Activated T-cell treated with anti-CD3 and anti-CD28 coated beads, Interleukin-2, amount 50 U/mL, for 24 hours (primary cell): ENCODE measurements at places on chromosomes 5 and 9.

- peaks cover 27% of the 10 kb centered on the region for H3K4me1 ChIP-seq
- H3K27me3 ChIP-seq: no peaks in the 10 kb centered on the region
- no peak overlapping the region for H3K4me3 ChIP-seq
- peaks cover 13% of the 10 kb centered on the region for H3K36me3 ChIP-seq
- no peak for DNase-seq
- H3K27ac ChIP-seq: peak overlapping the region; percentile 84
Measured at GRCh38 chr5:81420039-81420667, 26.2 kb upstream of the ACOT12 start.

DNA sequence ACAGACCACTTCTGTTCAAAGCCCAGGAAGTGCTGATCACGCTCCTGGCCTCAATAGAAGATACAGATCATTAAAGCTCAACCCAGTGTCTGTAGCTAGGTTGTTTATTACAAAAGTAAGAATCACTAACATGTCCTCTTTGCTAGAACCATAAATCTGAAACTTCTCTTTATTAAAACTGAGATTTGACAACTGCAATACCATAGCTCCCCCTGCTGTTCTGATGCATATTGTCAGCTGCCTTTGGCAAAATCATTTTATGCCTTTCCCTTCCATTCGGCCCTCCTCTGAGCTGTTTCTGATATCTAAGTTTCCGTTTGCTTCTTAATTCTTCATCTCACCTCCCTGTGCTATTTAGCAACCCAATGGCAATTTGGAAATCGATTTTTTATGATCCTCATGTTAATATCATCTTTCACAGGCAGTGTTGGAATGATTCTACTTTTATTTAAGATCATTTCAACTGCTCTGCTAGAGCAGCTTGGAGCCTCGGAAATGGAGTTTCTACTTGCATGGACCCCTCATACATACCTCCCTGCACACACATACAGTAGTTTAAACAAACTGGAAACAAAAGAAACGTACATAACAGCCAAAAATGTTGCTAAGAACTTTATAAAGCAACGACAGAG is 998.8 kb downstream of the MAT2B start:
- DNase-seq: no peak
- H3K4me1 ChIP-seq: no peaks in the 10 kb centered on the region
- H3K4me3 ChIP-seq: no peak overlapping the region
- H3K27me3 ChIP-seq: no peaks in the 10 kb centered on the region

GRCh38 chr9:34456746-34457145 is 1.6 kb downstream of the FAM219A start:
- no peak for DNase-seq
- no peak overlapping the region for H3K27ac ChIP-seq
- H3K36me3 ChIP-seq: peaks cover 2% of the 10 kb centered on the region
- peaks cover 49% of the 10 kb centered on the region for H3K4me1 ChIP-seq
- peak overlapping the region; percentile 89 for H3K4me3 ChIP-seq

DNA sequence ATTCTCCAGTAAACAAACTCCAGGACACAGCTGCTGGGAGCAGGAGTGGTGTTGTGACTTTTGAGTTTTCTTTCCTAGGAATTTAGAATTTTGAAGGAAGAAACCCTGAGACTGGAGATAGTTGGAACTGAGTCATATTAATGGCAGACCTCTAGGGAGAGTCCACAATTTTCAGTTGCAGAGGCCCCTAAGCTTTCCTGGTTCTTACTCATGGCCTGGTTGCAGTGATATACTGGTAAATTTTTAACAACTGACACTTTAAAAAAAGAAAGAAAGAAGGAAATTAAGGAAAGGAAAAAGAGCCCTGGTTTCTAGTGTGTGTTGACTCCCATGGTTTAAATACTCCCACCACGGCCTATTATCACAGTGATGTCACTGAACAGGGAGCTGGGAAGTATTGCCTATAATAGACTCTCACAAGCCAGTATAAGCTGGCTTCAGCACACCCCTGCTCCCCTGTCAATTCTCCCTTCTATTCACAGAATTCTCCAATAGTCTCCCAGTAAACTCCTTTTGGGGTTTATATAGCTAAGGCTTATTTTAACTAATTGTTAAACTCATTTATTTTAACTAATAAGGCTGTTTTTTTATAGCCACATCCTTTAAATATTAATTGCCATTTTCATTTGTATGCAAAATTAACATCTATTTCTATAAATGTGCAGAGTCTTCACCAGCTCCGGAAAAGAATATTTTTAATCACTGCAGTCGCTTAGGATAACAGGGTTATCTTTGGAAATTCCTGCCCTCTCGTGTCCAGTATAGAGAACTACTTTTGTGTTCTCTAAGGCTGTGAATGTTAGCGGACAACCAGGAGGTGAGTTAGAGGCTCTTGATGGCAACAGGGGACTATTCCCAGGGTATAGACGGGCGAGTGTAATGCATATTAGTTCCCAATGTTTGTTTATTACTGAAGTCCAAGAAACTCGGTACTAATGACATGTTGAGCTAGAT is 59.7 kb downstream of the GGTA1 start:
- no peak overlapping the region for H3K4me3 ChIP-seq
- H3K4me1 ChIP-seq: no peaks in the 10 kb centered on the region
- DNase-seq: no peak
- H3K27ac ChIP-seq: no peak overlapping the region

DNA sequence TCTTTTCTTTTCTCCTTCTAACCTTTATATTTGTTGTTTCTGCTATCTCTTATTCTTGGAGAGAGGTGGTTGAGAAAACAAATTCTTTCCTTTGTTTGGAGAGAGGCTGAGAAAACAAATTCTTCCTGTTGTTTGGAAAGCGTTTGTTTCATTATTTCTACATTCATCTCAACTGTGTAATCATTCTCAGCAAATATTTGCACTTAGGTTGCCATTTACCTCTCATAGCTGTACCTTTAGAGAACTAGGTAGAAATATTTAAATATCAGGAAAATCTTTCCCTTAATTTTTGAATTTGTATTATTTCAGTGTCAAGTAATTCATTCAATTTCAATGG is 1824.4 kb upstream of the CDH9 start:
- H3K4me3 ChIP-seq: no peak overlapping the region
- no peak overlapping the region for H3K27ac ChIP-seq
- H3K27me3 ChIP-seq: no peaks in the 10 kb centered on the region
- DNase-seq: no peak

DNA sequence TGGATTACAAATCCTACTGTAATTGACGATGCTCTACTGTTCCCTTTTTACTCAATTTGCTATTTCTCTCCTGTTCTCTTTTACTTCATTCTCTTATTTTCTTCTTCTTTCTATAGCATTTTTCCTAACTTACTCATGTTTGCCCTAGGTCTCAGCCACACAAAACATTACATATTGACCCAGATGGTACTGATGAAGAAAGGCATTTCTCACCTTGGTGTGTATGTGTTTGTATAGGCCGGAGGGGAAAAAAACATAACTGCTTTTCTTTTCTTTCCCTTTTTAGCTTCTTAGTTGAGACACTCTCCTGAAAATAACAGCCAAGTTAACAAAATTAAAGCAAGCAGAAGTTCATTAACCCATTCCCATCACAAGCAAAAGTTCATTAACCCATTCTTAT is 1019.8 kb upstream of the CDH18 start:
- H3K27me3 ChIP-seq: no peaks in the 10 kb centered on the region
- H3K36me3 ChIP-seq: no peaks in the 10 kb centered on the region
- no peak for DNase-seq
- no peak overlapping the region for H3K4me3 ChIP-seq

GRCh38 chr5:147442224-147442623 is 67.6 kb downstream of the DPYSL3 start:
- DNase-seq: no peak
- peaks cover 12% of the 10 kb centered on the region for H3K27me3 ChIP-seq
- no peaks in the 10 kb centered on the region for H3K36me3 ChIP-seq

GRCh38 chr9:34443976-34444375 is 14.4 kb downstream of the FAM219A start:
- peaks cover 15% of the 10 kb centered on the region for H3K4me1 ChIP-seq
- H3K27me3 ChIP-seq: no peaks in the 10 kb centered on the region
- H3K4me3 ChIP-seq: no peak overlapping the region
- DNase-seq: no peak
- H3K27ac ChIP-seq: no peak overlapping the region

DNA sequence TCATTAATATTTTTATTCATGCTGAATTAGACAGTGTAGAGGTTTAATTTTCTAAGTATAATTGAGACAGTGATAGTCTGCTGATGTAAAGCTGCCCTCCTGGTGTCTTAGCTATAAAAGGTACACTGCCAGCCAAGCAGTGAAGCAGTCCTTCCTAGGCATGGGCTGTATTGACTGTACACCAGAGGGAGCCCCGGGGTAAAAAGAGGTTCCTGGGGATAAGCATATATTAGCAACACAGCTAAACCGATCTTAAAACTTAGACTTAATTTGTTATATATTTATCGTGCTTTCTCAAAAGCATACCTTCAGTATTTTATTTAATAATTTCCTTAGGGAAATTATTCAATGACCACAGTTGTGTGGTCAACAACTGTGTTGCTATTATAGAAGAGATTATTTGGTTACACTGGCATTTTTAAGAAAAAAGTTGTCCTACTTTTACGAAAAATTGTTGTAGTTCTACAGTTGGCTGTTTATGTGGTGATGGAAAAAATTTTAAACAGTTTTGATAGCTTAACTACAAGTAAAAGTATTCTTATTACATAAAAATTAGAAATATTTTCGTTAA is 68.8 kb downstream of the ELL2 start:
- H3K4me3 ChIP-seq: no peak overlapping the region
- no peaks in the 10 kb centered on the region for H3K27me3 ChIP-seq
- no peak for DNase-seq
- H3K27ac ChIP-seq: no peak overlapping the region

DNA sequence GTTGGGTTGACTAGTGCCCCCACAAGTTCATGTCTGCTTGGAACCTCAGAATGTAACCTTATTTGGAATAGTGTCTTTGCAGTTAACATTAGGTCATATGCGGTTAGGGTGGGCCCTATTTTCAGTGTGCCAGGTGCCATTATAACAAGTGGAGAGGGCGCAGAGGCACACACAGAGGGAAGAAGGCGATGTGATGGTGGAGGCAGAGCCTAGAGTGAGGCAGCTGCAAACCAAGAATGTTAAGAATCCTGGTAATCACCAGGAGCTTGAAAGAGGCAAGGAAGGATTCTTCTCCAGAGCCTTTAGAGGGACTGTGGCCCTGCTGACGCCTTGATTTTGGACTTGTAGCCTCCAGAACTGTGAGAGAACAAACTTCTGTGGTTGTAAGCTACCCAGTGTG is 10.9 kb downstream of the GPR107 start:
- H3K27me3 ChIP-seq: no peaks in the 10 kb centered on the region
- H3K36me3 ChIP-seq: peaks cover 30% of the 10 kb centered on the region
- DNase-seq: no peak
- H3K4me3 ChIP-seq: no peak overlapping the region
- H3K27ac ChIP-seq: no peak overlapping the region

DNA sequence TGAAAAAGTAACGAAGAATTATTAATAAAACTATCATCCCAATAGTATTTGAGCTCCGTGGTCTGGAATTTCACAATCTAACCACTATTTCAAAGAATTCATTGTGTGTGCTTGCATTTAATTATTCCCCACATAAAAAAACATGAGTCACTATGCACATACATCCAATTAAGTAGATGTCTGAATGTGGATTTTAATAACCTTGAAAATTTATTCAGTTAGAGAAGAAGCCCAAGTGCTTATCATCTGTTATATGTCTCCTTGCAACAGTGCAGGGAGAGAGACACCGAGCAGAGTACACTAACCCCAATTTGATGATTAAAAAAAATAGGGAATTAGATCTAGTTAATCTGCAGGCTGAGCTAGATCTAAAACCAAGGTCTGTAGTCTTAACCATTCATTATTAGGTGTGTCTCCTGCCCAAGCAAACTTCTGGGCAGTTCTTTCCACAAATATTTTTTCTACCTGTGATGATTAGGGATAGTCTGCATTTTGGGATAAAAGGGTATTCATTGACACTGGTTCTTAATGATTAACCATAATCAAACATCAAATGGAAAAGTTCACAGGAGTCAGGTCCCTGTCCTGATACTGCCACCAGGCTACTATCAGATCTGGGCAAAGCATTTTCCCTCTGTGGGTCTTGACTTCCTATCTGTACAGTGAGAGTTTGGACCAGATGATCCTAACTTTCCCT is 164.2 kb downstream of the GRIA1 start:
- no peaks in the 10 kb centered on the region for H3K36me3 ChIP-seq
- no peaks in the 10 kb centered on the region for H3K4me1 ChIP-seq
- DNase-seq: no peak
- no peaks in the 10 kb centered on the region for H3K27me3 ChIP-seq

GRCh38 chr9:114779352-114779845 is 26.4 kb downstream of the TNFSF15 start:
- no peak overlapping the region for H3K27ac ChIP-seq
- H3K4me1 ChIP-seq: peaks cover 30% of the 10 kb centered on the region
- no peaks in the 10 kb centered on the region for H3K36me3 ChIP-seq
- H3K4me3 ChIP-seq: no peak overlapping the region
- no peaks in the 10 kb centered on the region for H3K27me3 ChIP-seq
- no peak for DNase-seq

- no peaks in the 10 kb centered on the region for H3K36me3 ChIP-seq
- no peak overlapping the region for H3K4me3 ChIP-seq
- no peaks in the 10 kb centered on the region for H3K27me3 ChIP-seq
- DNase-seq: no peak
- peaks cover 8% of the 10 kb centered on the region for H3K4me1 ChIP-seq
- H3K27ac ChIP-seq: no peak overlapping the region
Measured at GRCh38 chr9:108836781-108837180, 19.0 kb downstream of the ACTL7B start.

- H3K27me3 ChIP-seq: no peaks in the 10 kb centered on the region
- H3K27ac ChIP-seq: peak overlapping the region; percentile 53
- no peaks in the 10 kb centered on the region for H3K36me3 ChIP-seq
- DNase-seq: no peak
Measured at GRCh38 chr5:75028090-75028489, 24.3 kb downstream of the GCNT4 start.

- H3K27me3 ChIP-seq: peaks cover 21% of the 10 kb centered on the region
- H3K4me1 ChIP-seq: no peaks in the 10 kb centered on the region
Measured at GRCh38 chr5:79865579-79865978, 125.5 kb downstream of the MTX3 start.

DNA sequence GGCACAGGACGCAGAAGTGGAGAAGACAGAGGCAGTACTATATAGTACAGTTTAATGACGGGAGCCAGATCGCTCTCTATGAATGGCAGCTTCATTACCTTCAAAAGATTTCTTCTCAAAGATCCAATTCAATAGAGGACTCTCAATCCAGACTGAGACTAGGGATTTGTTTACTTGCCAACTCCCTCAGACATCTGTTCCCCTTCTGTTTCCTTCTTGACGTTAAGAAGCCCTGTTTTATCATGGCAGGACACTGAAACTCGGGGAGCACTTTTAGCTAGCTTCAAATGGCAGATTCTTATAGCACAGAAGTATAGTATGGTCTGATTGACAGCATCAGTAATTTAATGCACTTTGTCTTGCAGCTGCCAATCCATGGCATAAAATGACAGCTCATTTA is 747.3 kb upstream of the C9orf72 start:
- DNase-seq: no peak
- H3K4me3 ChIP-seq: no peak overlapping the region
- no peak overlapping the region for H3K27ac ChIP-seq
- no peaks in the 10 kb centered on the region for H3K36me3 ChIP-seq
- no peaks in the 10 kb centered on the region for H3K27me3 ChIP-seq
